ENCODE measurements at places on chromosomes 2 and 18.

GRCh38 chr2:20168048-20168726 lies 56.7 kb downstream of the SDC1 start:
- no peak for DNase-seq

- no peak for DNase-seq
Measured at GRCh38 chr2:120501591-120501990, 155.7 kb downstream of the INHBB start.

DNA sequence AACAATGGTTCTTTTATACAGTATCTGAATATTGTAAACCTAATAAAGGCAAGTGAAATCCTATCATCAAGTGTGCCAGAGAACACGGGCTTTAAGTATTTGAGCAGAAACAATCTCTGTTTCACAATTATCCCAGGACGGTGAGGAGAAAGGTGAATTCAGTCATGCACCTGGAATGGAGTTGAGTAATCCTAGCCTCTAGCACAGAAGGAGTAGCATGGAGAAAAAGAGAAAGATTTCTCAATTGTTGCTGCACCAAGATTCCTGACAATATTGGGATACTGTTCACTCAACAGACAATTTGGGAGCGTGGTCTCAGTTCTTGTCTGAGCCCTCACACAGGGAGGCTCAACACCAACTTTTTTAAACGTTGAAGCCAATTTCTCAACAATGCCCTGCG lies 510.6 kb downstream of the SOX11 start:
- no peak for DNase-seq

GRCh38 chr18:79478484-79479115 lies 82.9 kb downstream of the NFATC1 start:
- DNase-seq = no peak

DNA sequence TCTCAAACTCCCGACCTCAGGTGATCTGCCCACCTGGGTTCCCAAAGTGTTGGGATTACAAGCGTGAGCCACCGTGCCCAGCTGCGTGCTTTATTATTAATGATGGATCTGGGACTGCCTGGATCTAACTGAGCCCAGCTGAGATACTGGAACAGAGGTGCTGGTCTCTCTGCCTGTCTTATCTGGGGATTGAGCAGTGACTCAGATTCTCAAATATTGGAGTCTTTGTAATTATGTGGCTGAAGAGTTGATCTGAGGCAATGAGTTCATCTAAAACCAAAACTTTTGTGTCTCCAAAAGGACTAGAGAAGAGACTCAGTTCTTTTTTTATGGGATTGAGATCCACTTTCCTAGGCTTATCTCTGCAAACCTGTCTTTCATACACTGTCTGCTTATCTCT lies 16.3 kb downstream of the PLEKHB2 start:
- no peak for DNase-seq

DNA sequence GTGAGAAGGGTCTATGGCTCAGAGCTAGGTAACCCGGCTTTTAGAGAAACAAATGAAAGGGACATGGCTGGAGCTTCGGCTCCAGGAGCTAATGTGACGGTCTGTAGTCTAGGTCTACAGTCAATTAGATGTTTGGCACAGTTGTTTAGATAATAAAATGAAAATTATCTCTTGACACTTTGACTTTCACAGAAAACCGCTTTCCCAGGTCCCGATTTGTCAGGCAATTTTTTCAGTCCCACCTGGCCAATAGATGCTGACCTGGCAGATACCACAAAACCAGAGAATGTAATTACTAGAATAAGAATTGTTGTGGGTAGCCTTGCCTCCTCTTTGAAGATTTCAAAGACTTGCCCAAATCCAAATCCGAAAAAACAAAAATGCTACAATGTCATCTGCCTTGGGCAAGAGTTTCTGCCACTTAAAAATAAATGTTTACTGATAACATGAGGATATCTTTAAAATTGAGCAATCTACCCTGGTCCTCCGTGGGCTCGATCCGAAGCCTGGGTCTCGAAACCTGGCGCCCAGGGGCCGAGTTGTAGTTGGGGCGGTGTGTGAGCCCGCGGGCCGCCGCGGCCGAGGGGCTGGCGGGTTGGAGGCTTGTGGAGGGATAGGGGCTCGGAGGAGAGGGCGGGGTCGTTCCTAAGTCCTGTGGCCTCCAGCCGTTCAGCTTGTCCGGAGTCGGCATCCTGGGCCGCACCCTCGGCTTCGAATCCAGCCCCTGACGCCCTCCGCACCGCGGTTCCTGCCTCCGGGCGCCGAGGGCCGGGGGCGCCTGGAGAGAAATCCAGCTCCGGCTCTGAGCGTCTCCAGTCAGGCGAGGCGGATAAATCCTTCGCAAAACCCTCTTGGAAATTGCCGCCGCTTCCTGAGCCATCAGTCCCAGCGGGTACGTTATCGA lies 2.3 kb downstream of the EMX1 start:
- peak; percentile 9 for DNase-seq

- no peak for DNase-seq
Measured at GRCh38 chr2:234967870-234968208, 16.0 kb downstream of the SH3BP4 start.

DNA sequence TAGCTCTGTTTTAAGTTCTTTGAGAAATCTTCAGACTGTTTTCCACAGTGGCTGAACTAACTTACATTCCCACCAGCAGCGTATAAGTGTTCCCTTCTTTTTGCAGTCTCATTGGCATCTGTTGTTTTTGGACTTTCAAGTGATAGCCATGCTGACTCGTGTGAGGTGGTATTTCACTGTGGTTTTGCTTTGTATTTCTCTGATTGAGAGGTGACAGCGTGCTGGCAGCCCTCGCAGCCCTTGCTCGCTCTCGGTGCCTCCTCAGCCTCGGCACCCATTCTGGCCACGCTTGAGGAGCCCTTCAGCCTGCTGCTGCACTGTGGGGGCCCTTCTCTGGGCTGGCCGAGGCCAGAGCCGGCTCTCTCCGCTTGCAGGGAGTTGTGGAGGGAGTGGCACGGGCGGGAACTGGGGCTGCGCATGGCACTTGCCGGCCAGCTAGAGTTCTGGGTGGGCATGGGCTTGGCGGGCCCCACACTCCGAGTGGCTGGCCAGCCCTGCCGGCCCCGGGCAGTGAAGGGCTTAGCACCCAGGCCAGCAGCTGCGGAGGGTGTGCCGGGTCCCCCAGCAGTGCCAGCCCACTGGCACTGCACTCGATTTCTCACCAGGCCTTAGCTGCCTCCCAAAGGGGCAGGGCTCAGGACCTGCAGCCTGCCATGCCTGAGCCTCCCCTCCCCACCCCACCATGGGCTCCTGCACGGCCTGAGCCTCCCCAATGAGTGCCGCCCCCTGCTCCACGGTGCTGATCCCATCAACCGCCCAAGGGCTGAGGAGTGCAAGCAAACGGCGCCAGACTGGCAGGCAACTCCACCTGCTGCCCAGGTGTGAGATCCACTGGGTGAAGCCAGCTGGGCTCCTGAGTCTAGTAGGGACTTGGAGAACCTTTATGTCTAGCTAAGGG lies 151.8 kb downstream of the IRS1 start:
- DNase-seq = no peak

DNA sequence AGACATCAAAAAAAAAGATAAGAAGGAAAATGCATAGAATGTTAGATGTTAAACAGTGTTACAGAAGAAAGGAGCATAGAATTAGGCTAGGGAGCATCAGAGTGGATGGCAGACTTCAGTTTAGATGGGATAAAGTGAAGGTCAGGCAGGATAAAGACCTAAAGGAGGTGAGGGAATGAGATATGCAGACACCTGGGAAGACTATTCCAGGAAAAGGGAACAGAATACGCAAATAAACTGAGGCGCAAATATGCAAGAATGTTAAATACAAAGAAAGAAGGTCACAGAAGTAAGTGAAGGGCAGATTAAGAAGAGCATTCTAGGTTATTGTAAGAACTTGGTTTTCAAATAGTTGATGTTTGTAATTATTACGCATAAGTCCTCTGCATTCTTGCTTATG lies 116.3 kb upstream of the REG3A start:
- DNase-seq = no peak

DNA sequence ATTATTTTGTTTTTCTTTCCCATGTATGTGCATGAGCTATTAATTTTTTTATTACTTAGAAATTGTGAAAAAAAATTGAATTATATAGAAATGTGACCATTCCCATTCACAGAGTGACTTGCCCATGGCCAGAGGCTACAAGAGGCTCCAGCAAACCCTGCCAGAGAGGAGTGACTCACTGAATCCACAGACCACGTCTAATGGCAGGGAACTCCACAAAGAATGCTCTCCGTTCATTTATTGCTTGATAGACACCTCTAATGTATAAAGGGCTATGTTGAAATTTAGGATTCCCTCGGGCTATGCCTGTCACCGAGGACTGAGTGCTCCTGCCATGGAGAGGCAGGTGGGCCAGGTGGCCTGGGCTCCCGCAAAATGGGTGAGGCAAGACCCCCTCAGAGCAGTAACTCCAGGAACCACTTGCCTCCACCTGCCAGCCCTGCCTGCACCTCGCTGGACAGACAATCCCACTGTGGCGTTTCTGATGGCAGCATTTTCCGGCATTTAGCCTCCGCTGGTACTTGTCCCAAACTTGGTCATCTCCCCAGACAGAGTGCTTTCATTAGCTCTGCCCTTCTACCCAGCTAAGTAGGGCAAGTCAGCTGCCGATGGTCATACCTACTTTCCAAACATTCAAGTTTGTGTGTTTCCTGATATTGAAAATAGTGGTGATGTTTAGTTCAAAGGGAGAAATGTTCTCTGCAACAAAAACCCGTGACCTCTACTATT lies 200.3 kb downstream of the PRKCE start:
- DNase-seq = peak; percentile 60

- DNase-seq = peak; percentile 87
Measured at GRCh38 chr2:239326831-239327535, 73.8 kb downstream of the HDAC4 start.

DNA sequence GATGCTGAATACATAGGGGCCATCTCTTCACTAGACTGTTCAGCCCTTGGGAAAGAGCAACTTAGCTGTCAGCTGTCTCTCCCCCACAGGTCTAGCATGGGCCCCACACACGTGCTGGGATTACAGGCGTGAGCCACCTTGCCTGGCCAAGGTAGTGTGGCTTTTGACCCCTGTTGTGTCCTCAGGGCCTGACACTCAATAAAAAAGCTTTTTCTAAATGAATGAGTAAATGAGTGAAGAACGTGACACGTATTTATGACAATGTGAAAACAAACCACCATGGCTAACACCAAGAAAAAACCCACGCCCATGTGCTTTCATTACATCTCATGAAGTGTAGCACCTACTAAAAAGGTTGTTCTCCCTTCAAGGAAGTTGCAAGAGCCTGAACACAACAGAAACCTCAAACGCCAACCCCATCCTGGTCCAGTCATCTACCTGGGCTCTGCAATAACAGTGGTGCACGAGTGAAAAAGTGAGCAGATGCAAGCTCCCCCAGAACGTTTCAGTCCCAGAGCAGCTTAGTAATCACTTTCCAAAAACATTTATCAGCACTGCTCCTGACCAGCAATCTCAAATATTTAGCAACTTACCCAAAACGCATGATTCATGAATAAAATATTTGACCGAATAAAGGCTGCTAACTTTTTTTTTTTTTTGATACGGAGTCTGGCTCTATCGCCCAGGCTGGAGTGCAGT lies 3.4 kb downstream of the WDFY1 start:
- DNase-seq = no peak

DNA sequence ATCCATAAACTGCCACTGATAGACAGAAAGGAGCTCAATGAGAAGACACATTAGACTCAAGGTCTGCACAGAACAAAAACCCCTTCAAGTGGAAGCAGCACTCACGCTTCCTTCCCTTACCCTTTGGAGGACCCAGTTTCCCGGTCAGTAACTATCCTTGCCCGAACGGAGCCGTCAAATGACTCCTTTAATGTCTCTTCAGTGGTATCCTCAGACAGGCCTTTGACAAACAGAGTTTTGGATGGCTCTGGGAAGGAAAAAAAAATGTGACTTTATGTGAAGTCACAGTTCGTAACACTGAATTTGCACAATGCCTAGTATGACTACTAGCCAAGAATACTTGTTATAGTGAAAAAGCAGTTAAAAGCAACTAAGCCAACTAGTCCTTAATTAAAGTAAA lies 8.4 kb downstream of the NCL start:
- DNase-seq = no peak

DNA sequence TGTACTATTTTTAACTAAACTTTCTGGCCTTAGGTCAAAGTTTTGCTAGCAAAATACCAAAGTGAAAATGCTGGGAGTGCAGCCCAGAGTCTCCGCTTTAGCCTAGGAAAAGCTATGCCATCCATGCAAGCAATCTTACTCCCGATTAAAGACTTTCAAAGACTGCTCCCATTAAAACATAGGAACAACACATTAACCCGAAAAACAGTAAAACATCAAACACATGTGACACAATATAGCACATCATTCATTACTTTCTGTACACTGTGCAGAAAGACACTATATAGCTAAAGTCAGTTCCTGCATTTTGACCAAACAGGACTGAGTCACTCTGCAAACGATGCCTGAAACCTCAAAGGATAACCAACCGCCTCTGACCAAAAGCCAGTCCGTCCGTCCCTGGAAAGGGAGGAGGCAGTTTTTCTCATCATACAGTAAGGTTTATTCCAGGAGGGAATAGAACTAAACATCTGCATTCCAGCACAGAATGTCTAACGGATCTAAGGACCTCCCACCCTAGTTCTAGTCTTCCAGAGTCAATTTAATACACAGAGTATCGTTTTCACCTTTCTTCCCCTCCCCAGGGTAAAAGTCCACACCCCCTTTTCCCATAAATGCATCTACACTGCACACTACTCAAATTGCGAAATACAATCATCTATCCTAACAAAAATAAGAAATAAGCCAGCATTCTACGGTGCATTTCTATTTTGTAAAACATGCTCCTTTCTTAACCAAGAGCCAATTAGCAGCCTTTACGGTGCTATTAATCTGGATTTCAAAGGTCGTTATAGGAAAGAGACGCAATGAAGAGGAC lies 1.7 kb downstream of the ROCK2 start:
- peak; percentile 91 for DNase-seq

DNA sequence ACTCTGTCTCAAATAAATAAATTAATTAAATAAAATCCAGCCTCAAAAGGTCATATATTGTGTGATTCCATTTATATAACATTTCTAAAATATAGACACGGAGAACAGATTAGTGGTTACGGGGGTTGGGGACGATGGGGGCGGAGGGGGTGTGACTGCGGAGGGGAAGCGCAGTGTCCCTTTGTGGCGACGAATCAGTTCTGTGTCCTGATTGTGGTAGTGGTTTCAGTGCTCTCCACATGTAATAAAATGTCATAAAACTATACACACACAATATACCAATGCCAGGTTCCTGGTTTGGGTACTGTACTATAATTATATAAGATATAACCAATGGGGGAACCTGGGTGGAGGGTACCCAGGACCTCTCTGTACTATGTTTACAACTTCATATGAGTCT lies 186.4 kb downstream of the ANAPC1 start:
- peak; percentile 50 for DNase-seq

GRCh38 chr2:62811086-62811485 lies 105.6 kb downstream of the EHBP1 start:
- no peak for DNase-seq

Measured in SW480 (cell line).